GF-D8 (cell line): ENCODE measurements at places on chromosomes 11 and 22.

- peak; percentile 6 for DNase-seq
These were observed 84.7 kb downstream of the TTC28 start for GRCh38 chr22:28594797-28595462.

GRCh38 chr22:43262990-43263644 is 76.2 kb upstream of the TTLL12 start:
- peak; percentile 76 for DNase-seq

DNA sequence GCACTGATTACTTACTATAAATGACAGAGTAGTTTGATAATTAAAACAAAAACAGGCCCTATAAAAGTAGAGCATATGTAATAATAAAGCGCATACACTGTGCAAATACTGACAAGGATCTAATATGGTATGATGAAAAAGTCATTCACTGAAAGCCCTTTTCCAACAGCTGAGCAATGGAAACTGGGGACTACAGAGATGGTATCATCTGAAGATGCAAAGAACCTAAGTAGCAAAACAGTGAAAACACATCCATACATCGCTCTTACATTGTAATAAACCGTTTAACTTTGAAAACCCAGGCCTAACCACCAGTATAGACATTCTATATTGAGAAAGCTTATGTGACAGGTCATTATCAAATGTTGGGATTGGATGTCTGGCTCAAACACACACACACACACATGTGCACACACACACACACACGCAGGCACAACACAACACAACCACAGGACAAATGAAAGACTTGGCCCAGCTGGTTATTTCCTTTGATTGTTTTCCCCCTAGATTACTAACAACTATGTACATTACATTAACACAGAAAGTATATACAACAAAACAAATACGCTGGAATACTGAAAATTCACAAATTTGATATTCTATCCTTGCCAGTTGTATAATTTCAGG is 119.5 kb downstream of the APOL5 start:
- no peak for DNase-seq

DNA sequence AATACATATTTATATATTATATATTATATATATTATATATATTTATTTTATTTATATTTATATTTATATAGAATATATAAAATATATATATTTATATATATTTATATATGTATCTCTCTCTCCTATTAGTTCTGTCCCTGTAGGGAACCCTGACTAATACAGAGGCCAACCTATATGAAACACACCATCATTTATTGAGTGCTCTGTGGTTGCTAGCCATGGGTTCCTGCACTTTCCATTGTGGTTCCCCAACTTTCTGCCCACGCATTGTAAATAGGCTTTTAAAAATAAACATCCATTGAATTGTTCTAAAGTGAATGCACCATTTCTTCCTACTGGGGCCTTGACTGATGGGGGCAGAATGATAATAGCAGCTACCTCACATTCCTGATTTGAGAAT is 93.8 kb upstream of the SESN3 start:
- DNase-seq: no peak

GRCh38 chr11:132777067-132777975 is 755.0 kb downstream of the OPCML start:
- DNase-seq: no peak

DNA sequence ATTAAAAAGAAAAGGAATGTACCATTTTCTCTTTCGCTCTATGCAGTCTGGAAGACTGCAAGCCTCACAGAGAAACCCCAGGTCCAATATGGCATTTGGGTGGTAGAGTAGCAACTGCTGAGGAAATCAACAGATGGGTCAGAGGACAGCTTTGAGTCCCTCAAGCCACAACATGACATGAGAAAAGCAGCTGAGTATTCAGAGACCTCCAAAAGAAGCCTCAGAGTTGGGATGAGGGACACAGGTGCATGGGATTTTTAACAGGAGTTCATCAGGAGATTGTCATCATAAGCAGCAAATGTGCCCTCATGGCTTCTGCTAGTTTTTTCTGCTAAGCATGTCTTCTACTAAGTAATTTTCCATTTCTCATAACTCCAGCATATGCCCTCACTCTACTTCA is 111.6 kb downstream of the BLID start:
- no peak for DNase-seq

DNA sequence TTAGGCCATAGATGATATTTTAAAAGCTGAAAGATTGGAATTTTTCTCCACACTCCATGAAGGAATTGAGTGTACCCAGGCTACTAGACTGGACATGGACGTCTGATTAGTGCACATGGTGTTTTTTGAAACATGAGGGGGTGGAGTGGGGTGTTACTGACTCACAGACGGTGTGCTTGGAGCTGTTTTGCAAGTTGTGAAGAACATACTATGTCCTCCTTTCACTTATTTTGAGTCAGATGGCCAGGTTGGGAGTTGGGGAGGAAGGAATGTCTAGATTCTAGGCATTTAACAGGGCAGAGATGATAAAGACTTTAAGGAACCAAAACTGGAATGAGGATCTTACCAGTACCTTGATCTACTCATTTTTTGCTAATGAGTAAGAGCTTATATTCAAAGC is 158.1 kb upstream of the MTNR1B start:
- no peak for DNase-seq

DNA sequence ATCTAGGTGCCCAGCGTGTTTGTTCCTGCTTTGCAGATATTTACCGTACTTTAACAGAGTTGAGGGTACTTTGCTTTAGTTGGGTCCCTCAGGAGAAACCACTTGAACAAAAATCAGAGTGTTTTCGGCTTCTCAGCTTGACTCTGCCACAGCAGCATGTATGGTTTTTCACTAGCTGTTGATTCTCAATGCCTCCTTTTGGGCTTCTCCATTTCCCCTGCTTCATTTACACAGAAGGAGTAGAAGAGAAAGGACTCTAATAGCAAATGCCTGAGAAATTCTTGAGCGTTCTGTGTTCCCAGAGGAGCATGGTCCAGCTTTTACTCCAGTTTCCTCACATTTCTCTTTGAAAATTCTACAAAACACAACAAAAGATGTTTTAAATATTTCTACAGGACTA is 252.1 kb upstream of the CCDC179 start:
- DNase-seq: no peak

GRCh38 chr11:3139481-3140290 is 25.4 kb downstream of the OSBPL5 start:
- no peak for DNase-seq

- DNase-seq: no peak
These were observed 5.9 kb upstream of the OSBPL5 start for GRCh38 chr11:3170756-3171650.

DNA sequence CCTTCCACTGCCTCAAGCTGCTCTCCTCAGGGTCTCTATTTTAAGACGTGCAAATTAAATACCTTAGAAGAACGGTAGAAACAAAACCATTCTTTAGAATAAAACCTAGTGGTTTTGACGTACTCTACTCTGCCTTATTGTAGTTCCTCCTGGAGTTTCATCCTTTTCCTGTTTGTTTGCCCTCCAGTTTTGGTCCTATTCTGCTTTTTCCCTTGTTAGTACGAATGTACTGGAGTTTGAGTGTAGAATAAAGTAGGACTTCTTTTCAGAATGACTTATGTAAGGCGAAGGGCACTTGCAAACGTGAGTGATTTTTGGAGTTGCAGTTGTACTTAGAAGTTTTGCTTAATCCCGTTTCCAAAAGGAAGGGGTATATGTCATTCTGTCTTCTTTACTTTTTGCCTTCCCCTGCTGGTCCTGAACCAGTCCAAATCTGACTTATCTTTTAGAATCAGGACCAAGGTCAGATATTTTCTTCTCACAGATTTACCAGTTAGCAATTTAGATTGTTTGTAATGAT is 1.4 kb downstream of the SIK2 start:
- no peak for DNase-seq

DNA sequence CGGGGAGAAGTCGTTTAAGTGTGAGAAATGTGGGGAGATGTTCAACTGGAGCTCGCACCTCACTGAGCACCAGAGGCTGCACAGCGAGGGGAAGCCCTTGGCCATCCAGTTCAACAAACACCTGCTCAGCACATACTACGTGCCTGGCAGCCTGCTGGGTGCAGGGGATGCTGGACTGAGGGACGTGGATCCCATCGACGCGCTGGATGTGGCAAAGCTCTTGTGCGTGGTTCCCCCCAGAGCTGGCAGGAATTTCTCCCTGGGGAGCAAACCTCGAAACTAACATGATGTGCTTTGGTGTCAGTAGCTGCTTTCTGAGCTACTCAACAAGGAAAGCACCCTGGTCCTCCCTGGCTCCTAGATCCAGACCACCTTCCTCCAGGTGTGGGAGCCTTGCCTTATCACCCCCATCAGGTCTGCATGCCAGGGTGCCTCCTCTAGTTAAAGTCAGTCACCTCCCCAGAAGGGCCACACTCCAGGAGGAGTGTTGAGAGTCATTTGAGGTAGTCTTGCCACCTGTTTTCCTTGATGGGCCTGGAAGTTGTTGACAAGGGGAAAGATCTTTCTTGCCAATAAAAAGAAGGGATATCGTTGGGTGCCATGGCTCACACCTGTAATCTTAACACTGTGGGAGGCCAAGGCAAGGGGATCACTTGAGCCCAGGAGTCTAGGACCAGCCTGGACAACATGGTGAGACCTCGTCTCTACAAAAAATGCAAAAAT is 12.9 kb downstream of the ZNF74 start:
- DNase-seq: no peak

DNA sequence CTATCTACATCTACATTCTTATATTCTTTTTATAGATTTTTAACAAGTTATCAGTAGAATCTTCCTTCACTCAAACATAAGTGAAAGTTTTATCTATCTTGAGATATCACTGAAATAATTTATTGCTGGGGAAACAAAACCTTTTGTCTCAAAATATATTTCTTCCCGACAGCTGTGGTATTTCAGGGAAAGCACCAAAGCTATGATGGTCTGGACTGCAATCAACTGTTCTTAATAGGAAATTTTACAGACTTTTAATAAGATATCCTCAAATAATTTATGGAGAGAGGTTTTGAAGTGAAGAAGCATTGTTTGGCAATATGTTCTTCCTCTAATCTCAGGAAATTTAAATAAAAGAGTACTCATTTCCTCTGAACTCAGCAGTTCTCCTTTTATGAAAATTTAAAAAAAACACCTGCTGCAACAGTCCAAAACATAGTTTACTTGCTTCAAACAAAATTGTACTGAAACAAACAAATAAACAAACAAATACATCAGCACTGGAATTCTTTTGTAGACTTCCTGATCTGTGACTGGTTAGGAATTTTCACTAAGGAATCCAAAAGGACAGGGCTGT is 33.9 kb upstream of the EIF3M start:
- no peak for DNase-seq

GRCh38 chr11:111691176-111691575 is 75.0 kb downstream of the PPP2R1B start:
- no peak for DNase-seq

DNA sequence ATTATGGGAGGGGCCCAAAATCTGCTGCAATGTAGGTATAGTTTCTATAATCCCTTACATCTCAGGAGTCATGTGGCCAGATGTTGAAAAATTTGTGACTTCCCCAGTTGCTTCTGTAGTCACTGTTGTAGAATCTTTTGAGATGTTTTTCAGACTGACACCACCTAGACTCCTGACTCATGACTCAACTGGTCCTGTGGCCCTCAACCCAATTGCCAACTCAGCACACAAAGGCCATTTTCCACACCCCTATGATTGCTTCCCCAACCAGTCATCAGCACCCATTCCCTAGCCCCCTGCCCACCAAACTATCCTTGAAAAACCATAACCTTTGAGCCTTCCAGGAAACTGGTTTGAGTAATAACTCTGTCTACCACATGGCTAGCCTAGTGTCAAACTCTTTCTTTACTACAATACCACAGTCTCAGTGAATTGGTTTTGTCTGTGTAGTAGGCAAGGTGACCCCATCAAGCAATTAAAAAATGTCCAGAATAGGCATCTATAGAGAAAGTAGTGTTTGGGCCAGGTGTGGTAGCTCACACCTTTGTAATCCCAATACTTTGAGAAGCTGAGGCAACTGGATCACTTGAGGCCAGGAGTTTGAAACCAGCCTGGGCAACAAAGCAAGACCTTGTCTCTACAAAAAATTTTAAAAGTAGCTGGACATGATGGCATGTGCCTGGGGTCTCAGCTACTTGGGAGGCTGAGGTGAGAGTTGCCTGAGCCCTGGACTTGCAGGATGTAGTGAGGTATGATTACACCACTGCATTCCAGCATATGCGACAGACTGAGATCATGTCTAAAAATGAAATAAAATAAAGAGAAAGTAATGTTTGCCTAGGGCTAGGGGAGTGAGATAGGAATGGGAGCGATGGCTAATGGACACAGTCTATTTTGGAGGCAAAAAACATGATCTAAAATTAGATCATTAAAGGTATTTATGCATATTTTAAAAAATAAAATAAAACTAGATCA is 24.1 kb upstream of the FEZ1 start:
- no peak for DNase-seq

DNA sequence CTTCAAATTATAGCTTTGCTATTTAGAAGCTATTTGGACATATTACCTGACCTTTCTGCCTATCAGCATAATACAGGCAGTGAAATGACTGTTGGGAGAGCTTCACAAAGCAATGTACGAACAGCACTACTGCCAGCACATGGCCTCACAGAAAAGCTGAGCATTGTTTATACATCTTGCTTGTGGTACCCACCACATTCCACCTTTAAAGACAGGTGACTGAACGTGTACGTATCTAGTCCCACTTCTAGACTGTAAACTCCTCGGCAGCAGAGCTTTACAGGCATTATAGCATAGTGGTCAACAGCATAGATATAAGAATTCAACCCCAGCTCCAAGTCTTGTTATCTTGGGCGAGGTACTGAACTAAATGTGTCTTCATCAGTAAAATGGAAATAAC is 1.6 kb downstream of the JOSD1 start:
- DNase-seq: no peak

DNA sequence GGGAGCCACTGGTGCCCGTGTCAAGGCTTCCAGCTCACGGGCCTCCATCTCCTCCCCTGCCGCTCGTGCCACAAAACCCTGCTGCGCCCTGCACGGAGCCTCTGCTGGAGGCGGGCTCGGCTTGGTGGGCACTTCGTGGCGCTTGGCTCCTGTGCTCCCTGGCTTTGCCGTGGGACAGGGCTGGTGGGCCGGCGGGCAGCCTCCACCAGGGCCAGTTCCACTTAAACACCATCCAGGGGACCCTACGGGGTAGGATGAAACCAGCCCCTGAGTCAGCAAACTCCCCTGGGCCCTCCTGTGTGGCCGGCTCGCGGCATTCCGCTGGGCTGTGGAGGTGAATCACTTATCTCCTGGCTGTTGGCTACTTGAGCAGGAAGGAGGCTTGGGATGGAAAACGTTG is 1304.6 kb downstream of the BRD1 start:
- no peak for DNase-seq
